ENCODE measurements at places on chromosomes 3 and 15. TPM values are rescaled to one million over a fixed set of nuclear protein-coding genes. Genes with fewer than 3 reads are reported as not detected.

Gene SLC51A
- not detected for total RNA-seq

DNA sequence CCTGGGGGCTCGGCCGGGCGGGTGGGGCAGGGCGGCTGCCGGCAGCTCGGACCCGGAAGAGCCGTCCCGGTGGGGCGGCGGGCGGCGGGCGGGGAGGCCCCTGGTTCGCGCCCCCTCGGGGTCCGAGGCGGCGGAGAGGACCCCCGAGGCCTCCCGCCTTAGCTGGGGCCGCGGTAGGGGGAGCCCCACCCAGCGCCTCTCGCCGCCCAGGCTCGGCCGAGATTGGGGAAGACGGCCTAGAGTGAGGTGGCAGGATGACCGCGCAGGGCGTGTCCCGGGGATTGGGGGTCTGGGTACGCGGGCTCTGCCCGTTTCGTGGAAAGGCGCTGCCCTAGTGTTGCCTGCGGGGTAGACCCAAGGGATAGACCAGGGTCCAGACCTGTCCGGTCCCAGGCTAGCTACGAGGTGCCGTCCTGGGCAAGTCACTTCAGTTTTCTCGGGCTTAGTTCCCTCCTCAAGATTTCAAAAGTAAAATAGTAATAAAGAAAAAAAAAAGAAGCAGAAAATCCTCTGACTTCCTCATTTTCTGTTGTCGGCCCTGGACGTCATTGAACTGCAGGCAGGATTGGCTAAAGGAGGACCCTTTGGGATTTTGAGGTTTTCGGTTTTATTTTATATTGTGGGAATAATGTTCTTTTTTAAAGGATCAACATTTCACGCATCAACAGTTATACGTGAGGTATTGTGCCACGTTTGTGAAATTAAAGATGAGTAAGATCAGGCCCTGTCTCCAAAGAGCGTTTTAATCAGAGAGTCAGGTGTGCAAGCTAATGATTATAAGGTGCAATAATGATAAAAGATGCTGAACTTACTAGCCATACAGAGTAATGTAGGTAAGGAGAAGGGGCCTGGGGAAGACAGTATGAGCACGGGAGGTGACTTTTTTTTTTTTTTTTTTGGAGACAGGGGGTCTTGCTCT lies 679 bp downstream of the IQGAP1 start:
- peaks cover 3% of the 10 kb centered on the region for H3K27me3 ChIP-seq
- peak; percentile 55 for DNase-seq
- H3K4me3 ChIP-seq = peak overlapping the region; percentile 88
- peaks cover 34% of the 10 kb centered on the region for H3K4me1 ChIP-seq

Gene TTLL13
- total RNA-seq = not detected

DNA sequence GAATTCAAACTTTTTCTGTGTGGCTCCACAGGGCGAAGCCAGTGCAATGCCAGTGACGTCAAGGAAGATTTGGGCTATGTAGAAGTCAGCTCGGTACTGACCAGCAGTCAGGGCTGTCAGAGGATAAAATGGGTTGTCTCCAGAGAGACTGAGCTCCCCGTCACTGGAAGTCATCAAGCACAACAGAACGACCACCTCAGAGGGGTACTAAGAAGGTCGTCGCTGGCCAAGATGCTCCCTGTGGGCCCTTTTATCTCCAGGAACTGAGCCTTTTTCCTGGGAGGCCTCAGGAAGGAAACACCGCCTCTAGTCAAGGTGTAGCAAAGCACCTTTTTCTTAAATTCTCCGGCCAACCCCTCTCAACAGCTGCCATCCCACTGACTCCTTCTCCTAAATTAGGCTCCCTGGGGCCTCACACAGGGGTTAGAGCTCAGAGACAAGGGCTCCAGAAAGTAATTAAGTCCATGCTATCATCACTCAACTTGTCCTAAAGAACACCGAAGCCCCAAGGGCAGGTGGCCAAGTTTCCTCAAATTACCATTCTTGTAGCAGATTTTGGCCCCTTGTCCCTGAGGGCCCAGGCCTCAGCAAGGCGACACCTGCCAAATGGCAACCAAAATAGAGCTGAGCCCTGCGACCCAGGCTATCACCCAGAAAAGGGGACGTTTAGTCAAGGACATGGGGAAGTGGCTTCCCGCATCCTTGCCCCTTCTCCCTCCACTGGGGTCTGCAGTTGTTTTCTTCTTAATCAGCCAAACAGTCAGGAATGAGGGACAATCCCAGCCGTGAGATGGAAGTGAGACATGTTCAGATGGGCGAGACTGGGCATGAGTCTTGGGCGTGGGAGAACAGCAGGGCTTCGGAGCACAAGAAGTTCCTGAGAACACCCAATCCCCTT lies 48.0 kb downstream of the SSUH2 start:
- H3K4me3 ChIP-seq = no peak overlapping the region
- no peaks in the 10 kb centered on the region for H3K36me3 ChIP-seq
- no peak for DNase-seq
- no peaks in the 10 kb centered on the region for H3K4me1 ChIP-seq
- H3K27ac ChIP-seq = no peak overlapping the region

Gene NMNAT3
- 0.62 TPM for total RNA-seq

DNA sequence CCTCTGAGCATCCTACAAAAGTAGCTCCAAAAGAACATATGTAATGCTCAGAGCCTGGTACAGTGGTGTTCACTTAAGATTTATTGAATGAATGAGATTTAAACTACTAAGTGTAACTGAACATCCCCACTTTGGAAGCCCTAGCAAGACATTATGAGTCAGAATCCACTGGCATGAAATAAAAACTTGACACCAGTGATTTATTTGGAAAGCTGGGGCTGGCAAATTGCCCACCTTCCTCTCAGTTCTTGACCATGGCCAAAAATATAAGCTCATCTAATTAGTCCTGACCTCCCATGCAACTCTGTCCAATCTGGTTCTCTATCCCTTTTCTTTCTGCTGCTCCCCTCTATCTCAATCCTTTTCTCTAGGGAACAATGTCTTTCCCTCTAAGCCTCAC lies 418.0 kb downstream of the PLCL2 start:
- no peak overlapping the region for H3K27ac ChIP-seq
- H3K27me3 ChIP-seq = peaks cover 2% of the 10 kb centered on the region
- no peak for DNase-seq
- H3K4me1 ChIP-seq = peaks cover 7% of the 10 kb centered on the region
- H3K4me3 ChIP-seq = no peak overlapping the region

DNA sequence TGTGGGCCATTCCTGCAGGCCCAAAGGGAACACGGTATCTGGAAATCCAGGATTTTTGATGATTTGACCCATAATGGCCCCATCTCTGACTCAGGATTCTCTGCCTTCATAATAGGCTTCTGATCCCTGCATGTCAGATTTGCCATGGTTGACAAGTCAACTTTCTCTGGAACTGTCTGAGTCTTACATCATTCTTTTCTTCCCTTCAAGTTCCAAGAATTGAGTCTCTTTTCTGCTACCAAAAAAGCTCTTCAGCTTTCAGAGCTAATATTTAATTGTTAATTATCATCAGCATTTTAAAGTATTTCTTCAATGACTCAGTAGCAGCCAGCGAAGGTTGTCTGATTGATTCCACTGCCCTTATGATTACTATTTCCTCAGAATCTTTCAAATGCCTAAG lies 244.4 kb upstream of the COL8A1 start:
- no peaks in the 10 kb centered on the region for H3K36me3 ChIP-seq
- H3K4me1 ChIP-seq = no peaks in the 10 kb centered on the region
- H3K27me3 ChIP-seq = no peaks in the 10 kb centered on the region
- no peak overlapping the region for H3K4me3 ChIP-seq
- no peak for DNase-seq
- no peak overlapping the region for H3K27ac ChIP-seq

GRCh38 chr3:136852180-136852579 lies 9.8 kb upstream of the NCK1 start:
- peaks cover 29% of the 10 kb centered on the region for H3K4me1 ChIP-seq
- no peak overlapping the region for H3K27ac ChIP-seq
- no peak for DNase-seq
- no peaks in the 10 kb centered on the region for H3K27me3 ChIP-seq

Gene LYZL4
- total RNA-seq = not detected

DNA sequence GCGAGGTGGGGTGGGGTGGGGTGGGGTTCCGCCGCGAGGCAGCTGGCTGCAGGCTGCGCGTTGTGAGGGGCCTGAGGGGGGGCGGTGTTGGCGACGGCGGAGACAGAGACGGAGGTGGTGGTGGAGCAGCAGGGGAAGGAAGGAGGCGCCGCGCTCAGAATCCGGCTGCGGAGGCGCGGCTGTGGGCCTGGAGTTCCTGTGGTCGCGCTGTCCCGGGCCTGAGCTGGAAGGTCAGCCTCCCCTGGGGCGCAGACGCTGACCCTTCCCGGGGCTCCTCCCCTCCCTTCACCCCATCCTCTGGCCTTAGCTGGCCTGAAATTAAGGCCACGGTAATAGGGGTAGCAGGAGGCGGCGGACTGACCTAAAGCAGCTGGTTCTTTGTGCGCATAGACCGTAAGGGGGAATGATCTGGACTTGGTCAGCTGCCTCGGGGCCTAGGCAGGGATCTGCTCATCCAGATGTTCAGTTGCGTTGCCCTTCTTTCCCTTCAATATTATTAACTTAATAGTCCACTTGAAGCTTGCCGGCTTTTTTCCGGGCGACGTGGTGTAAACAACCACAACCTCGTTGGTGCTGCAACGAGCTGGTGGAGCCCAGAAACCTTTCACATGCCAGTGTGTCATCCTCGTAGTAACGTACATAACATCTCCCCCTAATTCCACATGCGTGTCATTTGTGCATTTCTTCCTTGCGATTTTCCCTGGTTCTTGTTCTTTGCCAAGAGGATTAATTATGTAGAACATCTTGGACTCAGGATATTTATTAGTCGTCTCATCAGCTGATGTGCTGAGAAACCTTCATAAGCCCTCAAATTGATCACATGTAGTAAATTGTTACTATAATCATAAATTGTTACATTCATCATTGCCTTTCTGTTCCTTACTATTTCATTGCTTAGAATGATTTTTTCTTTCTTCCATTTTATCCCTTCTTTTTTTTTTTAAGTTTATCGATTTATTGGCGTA lies 626 bp downstream of the SEC62 start:
- peak overlapping the region; percentile 91 for H3K4me3 ChIP-seq
- H3K36me3 ChIP-seq = peaks cover 5% of the 10 kb centered on the region
- H3K27me3 ChIP-seq = peaks cover 5% of the 10 kb centered on the region

Gene MORC1
- total RNA-seq = 0.10 TPM

GRCh38 chr3:135314237-135314636 lies 519.2 kb downstream of the EPHB1 start:
- no peaks in the 10 kb centered on the region for H3K4me1 ChIP-seq
- H3K4me3 ChIP-seq = no peak overlapping the region
- no peaks in the 10 kb centered on the region for H3K27me3 ChIP-seq
- no peaks in the 10 kb centered on the region for H3K36me3 ChIP-seq

GRCh38 chr3:56845505-56845904 lies 43.8 kb upstream of the ARHGEF3 start:
- H3K36me3 ChIP-seq = no peaks in the 10 kb centered on the region
- H3K27me3 ChIP-seq = peaks cover 3% of the 10 kb centered on the region
- no peaks in the 10 kb centered on the region for H3K4me1 ChIP-seq
- no peak for DNase-seq

- H3K4me3 ChIP-seq = no peak overlapping the region
- H3K4me1 ChIP-seq = peaks cover 40% of the 10 kb centered on the region
- no peak overlapping the region for H3K27ac ChIP-seq
- no peaks in the 10 kb centered on the region for H3K27me3 ChIP-seq
- peaks cover 24% of the 10 kb centered on the region for H3K36me3 ChIP-seq
Measured at GRCh38 chr3:197882586-197882985, 67.4 kb upstream of the RPL35A start.

Gene DISP2
- 3.6 TPM for total RNA-seq

- H3K27me3 ChIP-seq = no peaks in the 10 kb centered on the region
- H3K4me1 ChIP-seq = no peaks in the 10 kb centered on the region
- H3K27ac ChIP-seq = no peak overlapping the region
- H3K4me3 ChIP-seq = no peak overlapping the region
- DNase-seq = no peak
Measured at GRCh38 chr15:95680728-95681127, 649.8 kb upstream of the NR2F2 start.

All from endothelial cell (in vitro differentiated cells).